T-helper 9 cell (primary cell): ENCODE measurements at places on chromosomes 2 and 18.

- DNase-seq = no peak
Observed at GRCh38 chr2:207458582-207458981, 71.2 kb upstream of the CREB1 start.

DNA sequence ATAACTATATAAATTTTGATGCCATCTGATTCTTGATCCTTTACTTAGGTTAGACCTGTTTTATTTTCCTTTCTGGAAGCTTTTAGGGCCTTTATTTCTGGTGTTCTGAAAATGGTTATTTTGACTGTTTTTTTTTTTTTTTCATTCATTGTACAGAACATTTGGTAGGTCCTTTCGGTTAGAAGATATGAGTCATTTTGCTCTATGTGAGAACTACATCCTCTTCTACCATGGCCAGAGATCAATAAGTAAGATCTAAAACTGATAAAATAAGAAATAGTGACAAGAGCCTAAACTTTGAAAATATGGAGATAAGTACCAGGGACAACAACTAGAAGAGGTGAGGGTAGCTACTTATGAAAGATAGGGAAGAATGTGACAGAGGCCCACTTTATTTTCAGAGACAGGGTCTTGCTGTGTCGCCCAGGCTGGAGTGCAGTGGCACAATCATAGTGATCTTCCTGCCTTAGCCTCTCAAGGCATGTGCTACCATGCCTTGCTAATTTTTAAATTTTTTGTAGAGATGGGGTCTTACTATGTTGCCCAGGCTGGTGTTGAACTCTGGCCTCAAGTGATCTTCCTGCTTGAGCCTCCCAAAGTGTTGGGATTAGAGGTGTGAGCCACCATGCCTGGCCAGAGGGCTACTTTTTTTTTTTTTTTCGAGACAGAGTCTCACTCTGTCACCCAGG, 66.5 kb downstream of the EIF2AK3 start:
- DNase-seq = no peak

GRCh38 chr2:42044939-42045338, 2.9 kb upstream of the PKDCC start:
- no peak for DNase-seq

GRCh38 chr2:30184035-30184434, 37.2 kb downstream of the YPEL5 start:
- no peak for DNase-seq

DNA sequence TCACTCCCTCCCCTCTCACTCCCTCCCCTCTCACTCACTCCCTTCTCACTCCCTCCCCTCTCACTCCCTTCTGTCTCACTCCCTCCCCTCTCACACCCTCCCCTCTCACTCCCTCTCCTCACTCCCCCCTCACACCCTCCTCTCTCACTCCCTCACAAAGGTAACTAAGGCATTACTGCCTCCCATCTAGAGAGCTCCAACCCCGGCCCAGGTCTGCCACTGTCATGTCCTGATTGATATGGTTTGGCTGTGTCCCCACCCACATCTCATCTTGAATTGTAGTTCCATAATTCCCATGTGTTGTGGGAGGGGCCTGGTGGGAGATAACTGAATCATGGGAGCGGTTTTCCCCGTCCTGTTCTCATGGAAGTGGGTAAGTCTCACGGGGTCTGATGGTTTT, 359.9 kb upstream of the MYT1L start:
- DNase-seq = no peak

DNA sequence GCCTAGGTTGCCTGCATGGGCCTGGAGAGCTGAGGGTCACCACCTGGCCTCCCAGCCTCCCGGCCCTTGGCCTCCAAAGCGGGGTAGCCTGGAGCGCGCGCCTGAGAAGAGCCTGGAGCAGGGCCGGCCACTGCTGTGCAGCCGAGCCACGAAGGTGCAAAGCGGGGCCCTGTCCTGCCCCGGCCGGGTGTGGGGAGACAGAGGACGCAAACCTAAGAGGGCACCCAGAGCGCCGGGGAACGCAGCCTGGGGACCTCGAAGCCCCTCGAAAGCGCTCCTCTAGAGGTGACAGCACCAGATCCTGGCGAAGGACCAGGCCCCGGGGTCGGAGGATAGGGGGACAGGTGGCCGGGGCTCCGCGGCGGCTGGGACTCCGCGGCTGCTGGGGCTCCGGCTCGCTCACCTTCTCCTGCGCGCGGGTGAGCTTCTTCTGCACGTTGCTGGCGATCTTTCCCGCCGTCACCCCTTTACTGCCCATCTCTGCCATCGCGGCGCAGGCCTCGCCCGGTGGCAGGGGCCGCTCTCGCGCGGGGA, 430 bp downstream of the BIN1 start:
- DNase-seq = no peak

DNA sequence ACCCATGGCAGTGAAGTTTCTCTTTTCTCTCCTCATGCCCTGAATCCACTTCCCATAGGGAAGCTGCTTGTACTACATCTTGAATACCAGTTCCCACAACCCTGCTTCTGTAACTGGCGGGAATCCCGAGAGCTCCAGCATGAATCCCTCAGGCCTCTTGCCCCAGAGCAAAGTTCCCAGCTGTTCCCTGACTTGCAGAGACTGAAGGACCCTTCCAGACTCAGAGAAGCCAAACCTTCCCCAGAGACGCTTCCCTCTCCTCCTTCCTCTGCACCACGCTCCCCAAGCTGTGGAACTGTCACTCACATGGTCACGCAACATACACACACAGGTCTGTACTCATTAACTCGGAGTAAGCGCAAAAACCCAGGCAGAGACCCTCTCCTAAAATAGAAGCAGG, 26.4 kb downstream of the TRAPPC12 start:
- no peak for DNase-seq
